H4 (cell line): ENCODE measurements at places on chromosomes 13 and 19.

- DNase-seq, result no peak
Measured at GRCh38 chr13:24243302-24243701, 66.1 kb upstream of the C1QTNF9 start.

- DNase-seq, result no peak
Measured at GRCh38 chr13:33078263-33078662, 62.0 kb downstream of the KL start.

DNA sequence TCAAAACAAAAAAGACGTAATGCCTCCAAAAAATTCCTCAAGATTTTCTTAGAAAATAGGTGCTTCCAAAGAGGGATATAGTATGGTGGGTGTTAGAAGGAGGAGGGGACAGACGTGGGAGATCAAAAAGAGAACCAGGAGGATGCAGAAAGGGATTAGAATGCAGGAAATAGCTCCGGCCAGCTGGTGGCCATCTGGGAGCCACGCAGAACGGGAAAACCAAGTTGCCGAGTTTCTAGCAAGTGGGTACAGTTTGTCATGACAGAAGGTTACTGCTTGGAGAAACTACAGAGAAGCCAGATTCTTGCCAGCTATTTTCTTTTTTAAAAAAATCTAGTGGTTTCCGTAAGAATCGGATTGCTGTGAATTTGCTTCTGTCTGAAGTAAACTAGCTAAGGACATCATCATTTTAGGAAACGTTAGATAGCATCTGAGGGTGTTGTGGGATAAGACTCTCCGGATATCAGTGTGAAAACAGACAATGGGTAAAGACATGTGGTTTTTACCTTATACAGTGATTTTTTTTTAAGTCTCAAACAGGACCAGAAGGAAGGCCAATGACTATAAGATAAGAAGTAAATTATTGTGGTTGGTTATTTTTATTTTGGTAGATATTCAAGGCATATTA is 104.9 kb downstream of the HSPH1 start:
- DNase-seq, result no peak

- no peak for DNase-seq
Measured at GRCh38 chr13:39676315-39676876, 20.9 kb downstream of the COG6 start.

GRCh38 chr13:93416736-93417355 is 190.2 kb downstream of the GPC6 start:
- DNase-seq, result no peak

- DNase-seq, result no peak
Measured at GRCh38 chr19:13318190-13318589, 168.0 kb downstream of the IER2 start.

- DNase-seq, result no peak
Measured at GRCh38 chr13:102090532-102090931, 311.3 kb downstream of the FGF14 start.

DNA sequence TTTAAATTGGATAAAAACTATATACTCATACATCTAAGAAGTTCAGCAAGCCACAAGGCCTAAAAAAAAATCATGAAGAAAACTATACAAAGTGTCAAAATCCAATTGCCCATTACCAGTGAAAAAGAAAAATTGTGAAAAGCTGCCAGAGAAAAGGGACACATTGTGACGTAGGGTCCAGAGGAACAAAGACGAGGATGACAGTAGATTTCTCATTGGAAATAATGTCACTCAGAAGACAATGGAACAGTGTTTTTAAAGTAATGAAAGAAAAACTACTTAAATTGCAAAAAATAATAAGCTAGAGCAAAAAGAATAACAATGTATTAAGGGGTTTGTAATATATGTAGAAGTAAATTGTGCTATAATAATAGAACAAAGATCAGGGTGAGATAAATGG is 195.2 kb downstream of the EFNB2 start:
- DNase-seq, result no peak

DNA sequence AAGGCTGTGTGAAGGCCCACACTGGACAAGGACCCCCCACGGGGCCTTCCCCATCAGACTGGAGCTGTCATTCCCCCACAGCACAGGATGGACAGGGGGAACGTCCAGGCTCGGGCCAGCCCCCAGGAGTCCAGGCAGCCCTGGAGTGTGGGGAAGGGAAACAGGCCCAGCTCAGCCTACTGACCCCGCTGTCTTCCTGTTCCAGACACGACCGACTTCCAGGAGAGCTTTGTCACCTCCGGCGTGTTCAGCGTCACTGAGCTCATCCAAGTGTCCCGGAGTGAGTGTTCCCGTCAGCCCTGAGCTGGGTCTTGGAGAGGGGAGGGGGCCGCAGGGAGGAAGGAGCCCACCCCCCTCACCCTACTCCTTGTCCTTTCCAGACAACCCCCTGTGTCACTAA is 47.0 kb downstream of the SMIM24 start:
- no peak for DNase-seq

GRCh38 chr13:34628209-34628682 is 313.8 kb upstream of the NBEA start:
- DNase-seq, result no peak
